ENCODE measurements at places on chromosomes 6 and 20.

DNA sequence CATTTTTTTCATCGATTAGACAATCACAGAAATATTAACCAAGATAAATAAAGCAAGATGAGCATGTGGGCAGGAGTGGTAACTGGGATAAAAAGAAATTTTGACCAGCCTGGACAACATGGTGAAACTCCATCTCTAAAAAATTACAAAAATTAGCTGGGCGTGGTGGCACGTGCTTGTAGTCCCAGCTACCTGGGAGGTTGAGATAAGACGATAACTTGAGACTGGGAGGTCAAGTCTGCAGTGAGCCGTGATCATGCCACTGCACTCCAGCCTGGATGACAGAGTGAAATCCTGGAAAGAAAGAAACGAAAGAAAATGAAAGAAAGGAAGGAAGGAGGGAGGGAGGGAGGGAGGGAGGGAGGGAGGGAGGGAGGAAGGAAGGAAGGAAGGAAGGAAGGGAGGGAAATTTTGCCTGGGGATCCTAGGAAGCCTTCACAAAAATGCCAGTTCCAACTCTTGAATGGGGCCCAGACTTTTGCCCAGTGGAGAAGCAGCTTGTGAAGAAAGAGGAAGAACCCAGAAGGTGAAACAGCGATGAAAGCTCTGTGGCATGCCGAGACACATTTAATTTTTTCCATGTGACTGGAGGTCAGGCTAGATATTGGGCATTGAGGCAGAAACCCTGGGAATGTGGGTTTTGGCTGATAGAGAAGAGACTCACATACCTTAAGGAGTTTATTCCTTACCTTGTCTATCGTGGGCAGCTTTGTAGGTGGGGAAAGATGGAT lies 20.3 kb downstream of the CCDC170 start:
- DNase-seq, result no peak

DNA sequence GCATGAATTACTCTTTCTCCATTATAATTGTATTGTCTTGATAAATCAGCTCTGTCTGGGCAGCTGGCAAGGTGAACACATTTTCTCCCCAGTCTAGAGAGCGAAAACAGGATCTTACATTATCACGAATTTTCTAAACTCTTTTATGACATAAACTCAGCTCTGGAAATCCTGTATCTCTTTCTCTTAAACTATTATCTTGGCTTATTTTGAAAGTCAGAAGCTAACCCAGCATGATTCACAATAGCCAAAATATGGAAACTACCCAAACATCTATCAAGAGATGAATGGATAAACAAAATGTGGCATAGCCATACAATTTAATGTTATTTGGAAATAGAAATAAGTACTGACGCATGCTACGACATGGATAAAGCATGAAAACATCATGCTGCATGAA lies 25.9 kb upstream of the AGPAT4 start:
- DNase-seq, result no peak

GRCh38 chr6:107115695-107116327 lies 496 bp upstream of the BEND3 start:
- DNase-seq, result peak; percentile 59

DNA sequence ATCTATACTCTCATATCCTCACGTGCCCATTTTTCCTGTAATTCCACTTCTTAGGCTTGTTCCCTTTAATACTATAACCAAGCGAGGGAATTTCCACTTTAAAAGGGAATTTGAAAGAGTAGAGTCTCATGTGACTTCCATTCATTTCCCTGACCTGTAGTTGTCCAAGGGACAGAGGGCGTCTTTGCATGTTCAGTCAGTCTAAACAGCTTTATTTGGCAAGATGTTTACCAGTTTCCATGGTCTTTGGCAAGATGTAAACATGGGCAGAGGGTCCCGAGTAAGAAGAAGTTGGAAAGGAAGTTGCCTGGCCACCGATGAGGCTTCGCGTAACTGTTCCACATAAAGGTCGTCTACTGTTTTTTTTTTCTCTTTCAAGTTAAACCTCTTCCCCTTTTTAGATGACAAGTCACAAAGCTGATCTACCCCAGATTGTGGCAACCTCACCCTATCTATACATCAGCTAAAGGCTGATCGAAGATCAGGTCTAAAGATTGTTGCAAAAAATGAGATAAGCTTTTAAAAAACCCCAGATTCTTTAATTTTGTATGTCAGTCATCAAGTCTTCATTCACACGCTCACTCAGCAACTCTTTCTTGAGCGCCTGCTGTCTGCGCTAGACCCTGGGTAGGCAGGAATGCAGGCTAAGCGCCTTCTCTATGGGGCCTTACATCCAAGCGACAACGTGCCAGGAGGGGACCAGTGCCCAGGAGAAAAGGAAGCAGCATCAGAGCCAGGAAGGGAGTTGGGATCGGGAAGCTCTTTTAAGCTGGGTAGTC lies 31.7 kb upstream of the CCR6 start:
- no peak for DNase-seq

GRCh38 chr6:151353795-151354194 lies 37.6 kb downstream of the ZBTB2 start:
- no peak for DNase-seq

DNA sequence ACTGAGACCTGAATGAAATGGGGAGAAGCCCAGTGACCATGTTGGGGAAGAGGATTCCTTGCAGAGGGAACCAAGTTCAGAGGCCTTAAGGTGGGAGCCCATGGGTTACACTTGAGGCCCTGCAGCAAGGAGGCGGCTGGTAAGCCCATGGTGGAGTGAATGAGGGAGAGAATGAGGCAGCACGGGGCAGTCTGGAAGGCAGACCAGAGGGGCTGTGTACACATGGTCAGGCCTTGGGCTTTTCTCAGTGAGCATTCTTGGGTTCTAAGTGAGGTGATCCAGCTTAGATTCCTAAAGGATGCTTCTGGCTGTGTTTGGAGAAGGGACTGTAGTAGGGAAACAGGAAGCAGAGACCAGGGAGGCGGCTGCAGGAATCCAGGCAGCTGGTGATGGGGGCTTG lies 19.0 kb downstream of the RNF114 start:
- DNase-seq, result no peak

DNA sequence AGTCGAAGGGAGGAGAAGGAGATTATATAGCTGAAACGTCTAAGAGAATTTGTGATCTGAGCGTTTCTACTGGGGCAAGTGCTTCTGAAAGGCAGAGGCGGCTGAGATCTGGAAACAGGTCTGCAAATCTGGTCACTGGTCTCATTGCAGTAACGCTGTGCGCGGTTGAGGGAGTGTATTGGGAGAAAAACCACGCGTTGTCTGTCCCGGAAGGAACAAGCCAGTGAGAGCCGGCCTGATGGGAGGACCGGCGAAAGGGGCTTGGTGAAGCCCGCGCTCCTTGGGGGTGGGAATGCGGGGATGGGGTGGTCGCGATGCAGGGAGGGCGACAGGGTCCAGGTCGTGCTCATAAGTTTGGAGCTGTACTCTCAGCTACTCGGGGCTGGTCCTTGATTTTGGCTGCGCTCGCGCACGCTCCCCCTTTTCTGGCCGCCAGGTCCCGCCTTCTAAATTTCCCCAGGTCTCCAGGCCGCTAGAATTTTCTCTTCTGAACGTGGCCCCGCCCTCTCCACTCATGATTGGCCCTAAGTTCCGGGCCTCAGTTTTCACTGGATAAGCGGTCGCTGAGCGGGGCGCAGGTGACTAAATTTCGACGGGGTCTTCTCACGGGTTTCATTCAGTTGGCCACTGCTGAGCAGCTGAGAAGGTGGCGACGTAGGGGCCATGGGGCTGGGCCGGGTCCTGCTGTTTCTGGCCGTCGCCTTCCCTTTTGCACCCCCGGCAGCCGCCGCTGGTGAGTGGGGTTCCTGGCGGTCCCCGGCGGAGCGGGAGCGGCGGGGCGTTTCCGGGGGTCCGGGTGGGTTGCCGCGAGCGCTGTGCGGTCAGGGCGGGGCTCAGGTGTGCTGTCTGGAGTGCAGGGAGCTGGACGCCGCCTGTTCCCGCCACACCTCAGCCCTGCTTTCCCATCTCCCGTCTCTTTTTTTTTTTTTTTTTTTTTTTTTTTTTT lies at the start of gene MICB:
Gene MICB, plus strand, starts transcription at position 615 of the 946 bp plus-strand sequence. Its CDS starts 49 bp downstream, at position 664.
- peak; percentile 89 for DNase-seq

- DNase-seq, result no peak
Measured at GRCh38 chr6:82968708-82969107, 96.9 kb downstream of the UBE3D start.

DNA sequence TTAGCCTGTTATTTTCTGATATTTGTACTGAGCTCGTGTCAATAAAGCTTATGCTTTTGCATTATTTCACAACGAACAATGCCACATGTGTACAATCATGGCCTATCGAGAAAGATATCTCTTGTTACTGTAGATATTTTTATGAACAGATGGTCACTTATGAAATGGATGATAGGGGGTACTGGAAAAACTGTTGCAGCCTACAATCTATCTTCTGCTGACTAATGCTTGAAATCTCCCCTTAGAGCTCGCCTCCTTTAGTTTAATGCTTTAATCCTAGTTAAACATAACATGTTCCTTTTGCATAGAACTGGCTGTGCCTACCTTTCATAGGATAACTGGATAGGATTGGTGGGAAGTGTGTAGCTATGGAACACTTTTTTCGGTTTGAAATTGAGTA lies 296.2 kb downstream of the FARS2 start:
- no peak for DNase-seq

GRCh38 chr6:154504102-154504501 lies 6.4 kb downstream of the CNKSR3 start:
- no peak for DNase-seq

GRCh38 chr6:123636282-123636681 lies 468 bp downstream of the TRDN start:
- DNase-seq, result no peak

DNA sequence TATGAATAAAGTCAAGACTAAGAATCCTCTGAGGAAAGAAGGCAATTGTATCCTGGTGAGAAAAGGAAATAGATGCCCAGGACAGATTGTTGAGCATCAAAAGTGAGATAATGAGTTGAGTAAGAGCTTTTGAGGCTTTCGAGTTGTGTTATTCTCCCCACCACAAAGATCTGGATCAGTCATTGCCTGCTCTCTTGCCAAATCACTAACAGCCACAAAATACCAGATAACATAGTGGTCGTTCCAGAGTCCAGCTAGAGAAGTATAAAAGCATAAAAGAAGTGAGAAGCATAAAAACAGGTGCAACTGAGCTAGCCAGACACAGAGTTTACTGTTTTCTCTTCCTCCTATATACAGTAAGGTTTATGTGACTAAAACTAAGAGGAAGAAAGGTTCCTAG lies 4.9 kb downstream of the SPINT4 start:
- DNase-seq, result no peak

- no peak for DNase-seq
Measured at GRCh38 chr6:37236921-37237320, 20.7 kb upstream of the TBC1D22B start.

DNA sequence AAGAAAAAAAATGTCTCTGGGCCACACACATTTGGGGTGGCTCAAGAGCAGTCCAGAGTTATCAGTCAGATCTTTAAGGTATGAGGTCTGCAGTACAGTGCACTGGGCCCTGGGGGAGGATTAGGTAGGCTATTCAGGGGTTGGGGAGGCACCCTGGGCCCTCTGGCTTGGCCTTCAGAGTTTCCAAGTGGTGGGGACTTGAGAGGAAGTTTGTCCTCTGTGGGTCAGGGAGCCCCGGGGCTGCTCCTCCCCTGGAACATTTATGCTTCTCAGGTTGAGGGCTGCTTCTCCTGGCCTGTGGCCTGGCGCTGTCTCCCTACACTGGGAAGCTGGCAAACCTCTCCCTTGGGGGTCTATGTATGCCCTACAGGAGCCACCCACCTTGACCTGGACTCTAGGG lies 46.0 kb downstream of the PTK7 start:
- no peak for DNase-seq

- peak; percentile 62 for DNase-seq
Measured at GRCh38 chr20:2314759-2315439, 19.1 kb downstream of the TGM3 start.

DNA sequence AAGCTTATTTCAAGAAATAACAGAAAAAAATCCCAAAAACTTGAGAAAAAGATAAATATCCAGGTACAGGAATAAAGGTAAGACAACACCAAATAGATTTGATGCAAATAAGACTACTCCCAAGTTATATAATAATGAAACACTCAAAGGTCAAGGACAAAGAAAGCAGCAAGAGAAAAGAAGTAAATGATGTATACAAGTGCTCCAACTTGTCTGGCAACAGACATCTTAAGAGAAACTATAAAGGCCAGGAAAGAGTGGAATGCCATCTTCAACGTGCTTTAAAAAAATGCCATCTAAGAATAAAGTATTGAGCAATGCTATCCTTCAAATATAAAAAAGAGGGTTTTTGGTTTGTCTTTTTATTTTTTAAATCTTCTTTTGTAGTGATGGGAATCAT lies 54.2 kb downstream of the REV3L start:
- no peak for DNase-seq

GRCh38 chr6:39086294-39086693 lies 28.7 kb downstream of the SAYSD1 start:
- DNase-seq, result no peak

GRCh38 chr6:147384029-147384428 lies 124.5 kb upstream of the SAMD5 start:
- DNase-seq, result no peak

DNA sequence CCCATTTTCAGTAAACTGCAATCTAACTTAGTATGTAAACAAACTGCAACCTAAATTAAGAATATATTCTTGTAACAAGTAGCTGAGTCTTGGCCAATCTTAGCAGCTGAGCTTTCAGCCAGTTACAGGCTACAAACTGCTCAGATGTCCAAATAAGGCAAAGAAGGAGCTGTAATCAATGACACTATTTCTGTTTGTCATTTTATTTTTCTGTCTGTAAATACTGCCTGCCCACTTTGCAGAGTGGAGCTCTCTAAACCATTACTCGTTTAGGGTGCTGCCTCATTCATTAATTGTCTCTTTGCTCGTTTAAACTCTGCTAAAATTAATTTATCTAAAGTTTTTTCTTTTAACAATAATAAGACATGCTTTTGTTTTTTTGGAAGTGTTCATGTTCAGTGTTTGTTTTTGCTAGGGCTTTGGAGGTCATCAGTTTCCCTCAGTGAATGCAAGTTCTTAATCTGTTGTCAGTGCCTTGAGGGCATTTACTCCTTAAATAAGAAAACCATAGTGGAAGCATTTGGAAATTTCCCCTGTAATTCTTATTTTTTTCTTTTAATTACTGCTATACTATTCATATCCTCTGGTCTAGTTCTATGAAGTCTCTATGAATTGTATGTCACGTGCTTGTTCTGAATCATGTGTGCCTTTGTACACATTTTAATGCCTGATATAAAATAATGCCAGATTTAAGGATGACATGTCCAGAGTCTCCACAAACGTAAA lies 3.6 kb upstream of the PRL start:
- no peak for DNase-seq

GRCh38 chr20:58308290-58308679 lies 1.2 kb upstream of the RAB22A start:
- no peak for DNase-seq

GRCh38 chr20:41180599-41181333 lies 43.4 kb downstream of the PLCG1 start:
- DNase-seq, result no peak

GRCh38 chr6:15739867-15740266 lies 77.0 kb upstream of the DTNBP1 start:
- no peak for DNase-seq

GRCh38 chr6:47729019-47729418 lies 30.6 kb downstream of the ADGRF4 start:
- DNase-seq, result no peak

GRCh38 chr20:19758133-19758500 lies at the start of gene RIN2:
Gene RIN2 (plus strand): TSS chr20:19758258. CDS start chr20:19889602, 131,344 bp downstream.
- peak; percentile 50 for DNase-seq
